Stimulated activated memory B cell treated with anti-CD40 and anti-IgM and Interleukin-4, amounts not matched to agents 10 μg/mL and 1 μg/mL and 100 μg/mL, for 72 hours (primary cell): ENCODE measurements at places on chromosomes 4 and X.
A peak's percentile ranks its signal among the peaks of the same experiment; 100 is the strongest.

- H3K27ac ChIP-seq: no peak overlapping the region
- H3K4me3 ChIP-seq: no peak overlapping the region
- no peaks in the 10 kb centered on the region for H3K27me3 ChIP-seq
- peaks cover 20% of the 10 kb centered on the region for H3K4me1 ChIP-seq
Measured at GRCh38 chr4:78695910-78696309, 80.2 kb upstream of the BMP2K start.

GRCh38 chr4:81874661-81875515 is 403.2 kb upstream of the RASGEF1B start:
- H3K4me1 ChIP-seq: no peaks in the 10 kb centered on the region
- ATAC-seq: no peak
- H3K4me3 ChIP-seq: no peak overlapping the region
- no peak overlapping the region for H3K27ac ChIP-seq

GRCh38 chr4:26609391-26609790 is 25.5 kb downstream of the TBC1D19 start:
- peaks cover 19% of the 10 kb centered on the region for H3K4me1 ChIP-seq
- no peak overlapping the region for H3K4me3 ChIP-seq
- H3K27me3 ChIP-seq: no peaks in the 10 kb centered on the region
- no peak for ATAC-seq

- no peak overlapping the region for H3K4me3 ChIP-seq
- H3K27ac ChIP-seq: no peak overlapping the region
Measured at GRCh38 chr4:182124359-182124758, 118.8 kb upstream of the TENM3 start.

DNA sequence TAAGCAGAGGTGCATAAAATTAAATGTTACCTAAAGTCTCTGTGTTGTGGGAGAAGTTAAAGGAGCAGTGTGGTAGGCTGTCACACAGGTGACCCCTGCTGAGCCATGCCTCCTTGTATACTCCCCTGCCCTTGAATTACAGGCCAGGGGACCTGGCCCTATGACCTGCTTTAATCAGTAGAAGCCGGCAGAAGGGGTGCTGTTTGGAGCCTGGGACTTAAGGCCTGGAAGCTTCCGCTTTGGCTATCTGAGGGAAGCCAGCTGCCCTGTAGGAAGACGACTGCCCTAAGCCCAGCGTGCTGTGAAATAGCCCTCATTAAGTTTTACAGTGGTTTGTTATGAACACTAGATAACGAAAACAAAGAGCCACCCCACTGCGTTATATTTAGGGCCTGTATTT is 34.1 kb downstream of the SPINK2 start:
- peaks cover 9% of the 10 kb centered on the region for H3K4me1 ChIP-seq
- no peak for ATAC-seq
- H3K4me3 ChIP-seq: no peak overlapping the region
- H3K27ac ChIP-seq: no peak overlapping the region

DNA sequence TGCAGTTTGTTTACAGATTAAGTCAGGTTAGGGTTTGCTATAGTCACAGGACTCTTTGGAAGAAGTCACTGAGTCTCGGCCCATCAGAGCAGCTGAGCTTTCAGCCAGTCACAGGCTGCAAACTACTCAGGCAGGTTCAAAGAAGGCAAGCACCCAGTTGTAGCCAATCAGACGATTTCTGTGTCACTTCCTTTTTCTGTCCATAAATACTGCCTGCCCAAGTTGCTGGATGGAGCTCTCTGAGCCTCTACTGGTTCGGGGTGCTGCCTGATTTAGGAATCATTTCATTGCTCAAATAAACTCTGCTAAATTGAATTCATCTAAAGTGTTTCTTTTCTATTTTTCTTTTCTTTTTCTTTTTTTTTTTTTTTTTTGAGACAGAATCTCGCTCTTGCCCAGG is 7.3 kb upstream of the SH3BP2 start:
- H3K4me3 ChIP-seq: no peak overlapping the region
- peaks cover 49% of the 10 kb centered on the region for H3K4me1 ChIP-seq
- H3K36me3 ChIP-seq: no peaks in the 10 kb centered on the region
- ATAC-seq: peak; percentile 37

DNA sequence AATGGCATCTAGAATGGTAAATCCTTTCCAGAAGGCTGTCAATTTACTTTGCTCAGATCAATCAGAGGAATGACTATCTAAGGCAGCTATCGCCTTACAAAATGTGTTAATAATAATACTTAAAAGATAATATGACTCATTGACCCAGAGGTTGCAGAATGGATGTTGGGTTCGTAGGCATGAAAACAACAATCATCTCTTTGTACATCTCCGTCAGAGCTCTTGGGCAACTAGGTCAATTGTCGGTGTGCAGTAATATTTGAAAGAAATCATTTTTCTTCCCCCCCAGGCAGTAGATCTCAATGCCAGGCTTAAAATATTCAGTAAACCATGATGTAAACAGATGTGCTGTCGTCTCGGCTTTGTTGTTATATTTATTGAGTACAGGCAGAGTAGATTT is 165.1 kb downstream of the CAMK2D start:
- ATAC-seq: no peak
- peaks cover 52% of the 10 kb centered on the region for H3K36me3 ChIP-seq
- no peak overlapping the region for H3K4me3 ChIP-seq
- H3K4me1 ChIP-seq: peaks cover 39% of the 10 kb centered on the region
- H3K27ac ChIP-seq: no peak overlapping the region

DNA sequence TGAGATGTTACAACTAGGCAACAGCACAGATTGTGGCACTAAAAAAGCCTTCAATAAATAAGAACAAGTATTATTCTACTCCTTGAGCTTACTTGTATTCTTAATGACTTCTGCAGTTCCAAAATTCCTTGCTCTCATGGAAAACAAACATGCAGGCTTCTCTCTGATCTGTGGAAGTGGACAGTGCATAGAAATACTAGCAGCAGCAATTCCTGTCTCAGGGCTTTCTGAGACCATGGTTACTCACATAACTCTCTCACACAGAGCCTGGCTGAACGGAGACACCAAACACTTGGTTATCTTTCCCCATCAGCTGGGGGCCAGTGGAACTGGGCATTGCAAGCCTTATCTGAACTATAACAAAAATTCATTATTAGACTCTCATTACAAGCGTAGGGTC is 32.4 kb upstream of the HS6ST2 start:
- no peaks in the 10 kb centered on the region for H3K36me3 ChIP-seq
- no peaks in the 10 kb centered on the region for H3K27me3 ChIP-seq
- H3K27ac ChIP-seq: no peak overlapping the region

- no peak overlapping the region for H3K27ac ChIP-seq
- no peaks in the 10 kb centered on the region for H3K27me3 ChIP-seq
- no peak for ATAC-seq
- H3K4me3 ChIP-seq: no peak overlapping the region
- peaks cover 15% of the 10 kb centered on the region for H3K4me1 ChIP-seq
Measured at GRCh38 chrX:2177541-2177940, 323.2 kb downstream of the DHRSX start.

DNA sequence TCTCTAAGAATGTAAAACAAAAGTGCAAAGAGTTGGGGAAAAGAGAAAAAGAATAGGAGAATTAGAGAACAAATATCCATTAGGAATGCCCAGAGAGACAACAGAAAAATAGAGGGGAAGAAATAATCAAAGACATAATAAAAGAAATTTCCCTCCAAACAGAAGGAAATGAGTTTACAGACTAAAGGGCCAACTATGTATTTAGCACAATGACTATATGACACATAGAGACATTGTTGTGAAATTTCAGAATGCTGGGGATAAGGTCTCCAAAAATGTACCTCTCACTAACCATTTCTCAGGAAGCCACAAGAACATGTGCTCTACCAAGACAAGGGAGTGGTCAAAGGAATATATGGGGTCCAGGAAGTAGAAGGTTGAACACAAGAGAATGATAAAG is 121.0 kb upstream of the ACSL4 start:
- H3K36me3 ChIP-seq: peaks cover 10% of the 10 kb centered on the region
- no peaks in the 10 kb centered on the region for H3K4me1 ChIP-seq

DNA sequence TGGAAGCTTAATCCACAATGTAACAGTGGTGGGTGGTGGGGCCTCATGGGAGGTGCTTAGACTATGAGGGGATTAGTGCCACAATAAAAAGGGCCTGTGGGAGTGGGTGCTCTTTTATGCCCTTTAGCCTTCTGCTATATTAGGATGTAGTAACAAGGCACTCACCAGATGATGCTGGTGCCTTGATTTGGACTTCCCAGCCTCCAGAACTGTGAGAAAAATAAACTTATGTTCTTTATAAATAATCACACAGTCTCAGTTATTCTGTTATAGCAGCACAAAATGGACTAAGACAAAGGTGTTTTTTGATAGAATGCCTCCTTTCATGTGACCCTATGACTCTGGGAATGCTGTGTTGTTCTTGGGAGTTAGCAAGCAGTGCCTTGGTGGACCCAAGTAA is 89.8 kb downstream of the STIM2 start:
- ATAC-seq: no peak
- peaks cover 39% of the 10 kb centered on the region for H3K4me1 ChIP-seq
- no peak overlapping the region for H3K27ac ChIP-seq
- peaks cover 18% of the 10 kb centered on the region for H3K36me3 ChIP-seq
- no peaks in the 10 kb centered on the region for H3K27me3 ChIP-seq

DNA sequence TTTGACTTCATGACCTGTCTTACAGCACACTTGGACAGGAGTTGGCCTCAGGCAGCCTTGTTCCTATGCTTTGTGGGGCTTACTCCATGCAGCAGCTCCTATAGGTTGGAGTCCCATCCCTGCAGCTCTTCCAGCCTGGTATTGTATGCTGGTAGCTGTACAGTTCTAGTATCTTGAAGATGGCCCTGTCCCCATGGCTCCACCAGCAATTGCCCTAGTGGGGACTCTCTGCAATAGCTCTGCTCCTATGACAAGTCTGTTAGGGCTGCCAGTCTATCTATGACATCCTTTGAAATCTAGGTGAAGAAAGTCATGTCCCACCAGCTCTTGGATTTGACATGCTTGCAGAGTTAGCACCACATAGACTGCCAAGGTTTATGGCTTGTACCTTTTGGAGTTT is 252.6 kb downstream of the ANTXR2 start:
- no peak overlapping the region for H3K4me3 ChIP-seq
- H3K36me3 ChIP-seq: no peaks in the 10 kb centered on the region
- ATAC-seq: peak; percentile 47
- H3K27ac ChIP-seq: no peak overlapping the region
- H3K4me1 ChIP-seq: no peaks in the 10 kb centered on the region

DNA sequence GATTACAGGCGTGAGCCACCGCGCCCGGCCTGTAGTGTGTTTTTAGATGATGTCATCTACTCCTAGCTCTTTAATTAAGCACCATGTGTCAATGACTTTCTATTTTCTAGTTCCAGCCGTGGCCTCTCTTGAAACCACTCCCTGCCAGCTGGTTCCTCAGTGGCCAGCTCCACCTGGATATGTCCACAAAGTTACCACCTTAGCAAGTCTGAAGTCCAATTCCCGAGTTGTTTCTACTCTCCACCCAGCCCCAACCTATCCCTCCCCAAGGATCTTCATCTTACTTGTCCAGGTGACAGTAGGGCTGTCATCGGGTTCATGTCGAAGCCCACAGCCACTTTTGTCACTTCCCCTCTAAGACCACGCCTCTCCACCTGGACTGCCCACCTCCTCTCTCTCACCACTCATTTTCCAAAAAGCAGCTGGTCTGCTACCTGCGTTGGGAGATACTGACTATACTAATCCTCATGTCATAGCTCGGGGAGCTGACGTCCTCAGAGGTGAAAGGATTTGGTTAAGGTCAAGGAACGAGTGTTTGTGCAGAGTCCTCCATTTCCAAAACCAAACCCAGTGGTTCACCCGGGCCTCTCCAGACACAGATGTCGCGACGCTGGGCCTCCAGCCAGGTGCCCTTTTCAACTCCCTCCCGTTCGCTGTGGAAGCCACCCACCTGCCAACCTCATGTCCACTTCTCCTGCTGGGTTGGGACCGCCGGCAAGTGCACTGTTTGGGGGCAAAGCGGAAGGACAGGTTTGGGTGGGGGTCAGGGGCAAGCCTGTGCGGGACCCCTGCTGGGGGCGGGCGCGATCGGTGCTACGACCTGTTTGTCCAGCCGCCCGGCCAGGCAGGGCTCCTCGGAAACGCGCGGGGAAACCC is 704 bp downstream of the FAM3A start:
- peak overlapping the region; percentile 82 for H3K4me3 ChIP-seq
- peak; percentile 44 for ATAC-seq
- H3K27me3 ChIP-seq: no peaks in the 10 kb centered on the region
- H3K4me1 ChIP-seq: peaks cover 23% of the 10 kb centered on the region
- H3K36me3 ChIP-seq: peaks cover 18% of the 10 kb centered on the region
- H3K27ac ChIP-seq: peak overlapping the region; percentile 83

GRCh38 chr4:16238327-16238726 is 12.1 kb upstream of the TAPT1 start:
- peaks cover 12% of the 10 kb centered on the region for H3K36me3 ChIP-seq
- no peak for ATAC-seq
- no peak overlapping the region for H3K27ac ChIP-seq
- H3K4me3 ChIP-seq: no peak overlapping the region
- peaks cover 13% of the 10 kb centered on the region for H3K4me1 ChIP-seq

DNA sequence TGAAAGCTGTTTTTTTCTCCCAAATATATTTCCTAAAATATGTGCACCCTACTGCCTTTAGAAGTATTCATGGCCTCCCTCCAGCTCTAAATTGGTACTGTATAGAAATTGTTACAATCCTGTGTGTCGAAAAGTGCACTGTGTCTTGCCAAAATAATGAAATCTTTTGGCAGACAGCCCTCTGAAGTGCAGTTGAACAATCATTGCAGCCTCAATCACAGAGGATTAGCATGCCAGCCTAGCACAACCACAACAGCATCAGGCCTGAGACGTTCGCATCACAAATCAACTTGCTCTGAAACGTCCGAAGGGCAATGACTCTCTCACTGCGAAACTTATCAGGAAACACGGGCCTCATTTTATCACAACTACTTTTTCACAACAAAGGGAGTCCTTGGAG is 99.0 kb downstream of the ANOS1 start:
- H3K27me3 ChIP-seq: no peaks in the 10 kb centered on the region
- no peak overlapping the region for H3K4me3 ChIP-seq
- no peaks in the 10 kb centered on the region for H3K36me3 ChIP-seq
- no peaks in the 10 kb centered on the region for H3K4me1 ChIP-seq

DNA sequence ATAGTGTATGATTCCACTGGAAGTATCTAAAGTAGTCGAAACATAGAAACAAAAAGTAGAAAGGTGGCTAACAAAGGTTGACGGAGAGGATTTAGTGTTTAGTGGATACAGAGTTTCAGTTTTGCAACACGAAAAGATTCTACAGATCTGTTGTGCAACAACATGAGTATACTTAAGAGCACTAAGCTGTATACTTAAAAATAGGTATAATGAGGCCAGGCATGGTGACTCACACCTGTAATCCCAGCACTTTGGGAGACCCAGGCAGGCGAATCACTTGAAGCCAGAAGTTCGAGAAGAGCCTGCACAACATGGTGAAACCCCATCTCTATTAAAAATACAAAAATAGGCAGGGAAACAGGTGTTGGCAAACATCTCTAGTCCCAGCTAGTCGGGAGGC is 7.9 kb upstream of the ATRX start:
- ATAC-seq: no peak
- no peaks in the 10 kb centered on the region for H3K27me3 ChIP-seq
- no peaks in the 10 kb centered on the region for H3K36me3 ChIP-seq
- no peak overlapping the region for H3K4me3 ChIP-seq

DNA sequence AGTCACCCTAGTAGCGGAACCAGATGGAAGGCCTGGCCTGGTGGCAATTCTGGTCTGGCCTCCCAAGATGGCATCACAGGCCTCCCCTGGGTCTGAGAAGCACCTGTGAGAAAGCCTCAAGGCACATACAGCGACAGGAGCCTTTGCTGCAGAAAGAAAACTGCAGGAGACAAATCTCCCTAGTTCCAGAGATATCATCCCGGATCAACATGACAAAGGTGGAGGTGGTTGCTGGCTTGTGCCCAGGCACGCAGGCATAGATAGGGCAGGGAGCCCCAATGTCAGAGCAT is 93.6 kb downstream of the BCOR start:
- ATAC-seq: no peak
- H3K36me3 ChIP-seq: no peaks in the 10 kb centered on the region
- H3K27me3 ChIP-seq: peaks cover 46% of the 10 kb centered on the region
- H3K27ac ChIP-seq: no peak overlapping the region
- H3K4me1 ChIP-seq: peaks cover 17% of the 10 kb centered on the region
